Activated CD4-positive, alpha-beta T cell treated with anti-CD3 and anti-CD28 coated beads, Interleukin-2, amount 50 U/mL, for 16 hours (primary cell): ENCODE measurements at places on chromosomes 5 and 9.

DNA sequence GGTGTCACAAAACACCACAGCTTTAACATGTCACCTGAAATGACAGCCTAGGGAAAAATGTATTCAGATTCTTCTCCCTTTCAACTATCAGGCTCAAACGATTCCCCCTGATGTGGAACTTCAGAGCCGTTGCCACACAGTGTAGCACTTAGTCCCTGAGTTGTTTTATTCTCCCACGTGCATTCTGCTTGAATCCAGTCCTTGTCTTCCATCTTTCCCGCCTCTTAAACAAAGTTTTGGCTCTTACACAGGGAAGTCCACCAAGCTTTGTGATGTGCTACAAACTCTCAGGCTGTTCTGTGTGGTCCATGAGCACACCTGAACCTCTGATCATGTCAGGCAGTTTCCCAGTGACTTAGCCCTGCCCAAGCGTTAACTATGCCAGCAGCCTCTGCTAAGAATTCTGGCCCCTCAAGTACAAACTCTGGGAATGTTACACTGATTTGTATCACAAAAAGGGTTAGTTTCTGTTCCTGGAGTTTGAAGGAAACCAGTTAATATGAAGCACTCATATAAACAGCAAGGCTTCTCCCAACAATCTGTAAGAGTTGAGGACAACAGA is 45.8 kb upstream of the RNF38 start:
- DNase-seq: no peak

DNA sequence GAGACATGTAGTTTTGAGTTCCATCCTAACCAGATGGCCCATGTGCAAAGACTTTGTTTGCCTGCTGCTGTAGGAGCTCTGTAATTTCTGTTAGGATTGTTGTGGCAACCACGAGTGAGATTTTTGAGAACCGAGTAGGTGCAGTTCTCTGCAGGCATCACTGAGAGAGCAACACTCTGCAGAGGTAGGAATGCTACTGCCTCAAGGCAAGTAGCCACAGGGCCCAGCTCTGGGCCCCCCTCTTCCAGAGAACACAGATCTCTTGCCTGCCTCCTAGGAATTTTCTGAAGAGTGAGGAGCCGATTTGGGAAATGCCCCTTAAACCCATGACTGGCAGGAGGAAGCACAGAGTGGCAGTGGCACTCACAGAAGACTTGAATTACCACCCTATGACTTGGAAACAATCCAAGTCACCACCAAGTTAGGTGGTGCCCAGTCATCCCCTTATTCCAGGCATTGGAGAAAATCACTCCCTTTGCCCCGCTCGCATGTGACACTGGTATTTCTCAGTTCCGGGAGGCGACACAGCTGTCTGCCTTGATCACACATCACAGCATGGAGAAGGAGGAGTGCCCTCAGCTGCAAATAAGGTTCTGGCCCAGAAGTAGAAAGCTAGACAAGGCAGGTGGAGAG is 52.5 kb upstream of the SLC2A8 start:
- DNase-seq: no peak

DNA sequence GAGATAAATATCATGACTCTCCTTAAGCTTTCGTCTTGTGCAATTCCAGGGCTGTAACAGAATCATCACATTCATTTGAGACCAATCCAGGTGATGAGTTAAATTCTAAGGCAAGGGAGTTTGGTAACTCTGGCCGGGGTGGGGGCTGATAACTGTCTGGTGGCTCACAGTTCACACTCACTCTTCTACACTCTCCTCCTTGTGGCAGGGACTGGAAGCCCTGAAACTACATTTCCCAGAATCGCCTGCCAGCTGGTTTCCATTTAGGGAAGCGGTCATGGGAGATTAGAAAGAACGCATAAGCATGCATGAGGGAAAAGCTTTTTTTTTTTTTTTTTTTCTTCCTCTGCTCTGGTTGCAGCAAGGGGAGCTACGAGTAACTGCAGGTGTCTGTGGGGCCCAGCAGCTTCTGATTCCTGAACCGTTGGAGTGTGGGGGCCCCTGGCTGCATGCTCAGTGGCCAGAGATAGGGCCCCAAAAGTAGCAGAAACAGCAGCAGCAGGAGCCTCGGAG is 154.8 kb upstream of the TBC1D2 start:
- DNase-seq: no peak

- DNase-seq: no peak
Measured at GRCh38 chr9:95143591-95144561, 173.6 kb downstream of the FANCC start.

- DNase-seq: no peak
Measured at GRCh38 chr5:38317868-38318267, 59.5 kb downstream of the EGFLAM start.

GRCh38 chr5:157820593-157821252 is 38.2 kb downstream of the CLINT1 start:
- DNase-seq: peak; percentile 50

GRCh38 chr5:96969366-96969765 is 33.5 kb downstream of the LNPEP start:
- no peak for DNase-seq

GRCh38 chr5:82821846-82822633 is 255.2 kb downstream of the TMEM167A start:
- DNase-seq: no peak

GRCh38 chr5:162801235-162801634 is 636.2 kb upstream of the CCNG1 start:
- no peak for DNase-seq

GRCh38 chr5:73301208-73301901 is 128.4 kb downstream of the TMEM174 start:
- DNase-seq: no peak

DNA sequence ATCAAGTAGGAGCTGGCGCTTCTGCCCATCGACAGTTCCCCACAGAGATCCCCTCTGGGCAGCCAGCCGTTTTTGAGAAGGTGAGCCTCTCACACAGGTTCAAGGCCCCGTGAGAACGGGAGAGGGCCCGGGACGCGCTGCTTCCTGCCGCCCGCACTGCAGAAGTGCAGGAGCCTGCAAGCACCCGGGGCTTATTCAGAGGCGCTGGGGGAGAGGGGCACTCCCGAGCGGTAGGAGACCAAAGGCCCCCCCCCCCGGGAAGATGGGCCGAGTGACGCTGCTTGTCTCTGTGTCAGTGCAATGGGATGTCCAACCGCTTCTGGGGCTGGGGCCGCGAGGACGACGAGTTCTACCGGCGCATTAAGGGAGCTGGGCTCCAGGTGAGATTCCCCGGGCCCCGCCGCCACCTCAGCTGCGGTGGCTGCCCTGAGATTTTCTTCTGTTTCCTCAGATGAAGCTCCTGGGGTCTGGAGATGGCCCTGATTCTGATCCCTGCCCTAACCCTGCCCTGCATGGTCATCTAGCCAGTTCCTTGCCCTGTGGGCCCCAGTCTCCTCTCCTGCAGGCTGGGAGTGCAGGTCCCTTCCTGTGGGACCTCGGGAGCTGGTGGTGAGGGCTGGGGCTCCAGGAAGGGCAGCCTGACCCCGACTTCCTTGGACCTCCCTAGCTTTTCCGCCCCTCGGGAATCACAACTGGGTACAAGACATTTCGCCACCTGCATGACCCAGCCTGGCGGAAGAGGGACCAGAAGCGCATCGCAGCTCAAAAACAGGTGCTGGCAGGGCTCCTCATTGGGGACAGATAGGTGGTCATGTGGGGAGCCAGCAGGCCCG is 8.5 kb downstream of the B4GALT7 start:
- no peak for DNase-seq

- DNase-seq: no peak
Measured at GRCh38 chr5:166267907-166268306, 2023.5 kb upstream of the WWC1 start.

- DNase-seq: no peak
Measured at GRCh38 chr5:15676591-15676990, 176.6 kb downstream of the FBXL7 start.

DNA sequence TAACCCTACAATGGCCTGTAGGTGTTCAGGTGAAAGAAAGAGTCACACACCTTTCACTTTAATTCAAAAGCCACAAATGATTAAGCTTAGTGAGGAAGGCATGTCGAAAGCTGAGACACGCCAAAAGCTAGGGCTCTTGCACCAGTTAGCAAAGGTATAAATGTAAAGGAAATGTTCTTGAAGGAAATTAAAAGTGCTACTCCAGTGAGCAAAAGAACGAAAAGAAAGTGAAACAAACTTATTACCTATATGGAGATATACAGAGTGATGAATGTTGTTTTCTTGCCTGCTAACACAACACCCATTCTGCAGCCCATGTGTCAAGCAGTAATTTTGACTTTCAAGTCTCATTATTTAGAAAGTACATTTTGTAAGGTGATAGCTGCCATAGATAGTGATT is 254.2 kb upstream of the SLC24A2 start:
- peak; percentile 30 for DNase-seq

DNA sequence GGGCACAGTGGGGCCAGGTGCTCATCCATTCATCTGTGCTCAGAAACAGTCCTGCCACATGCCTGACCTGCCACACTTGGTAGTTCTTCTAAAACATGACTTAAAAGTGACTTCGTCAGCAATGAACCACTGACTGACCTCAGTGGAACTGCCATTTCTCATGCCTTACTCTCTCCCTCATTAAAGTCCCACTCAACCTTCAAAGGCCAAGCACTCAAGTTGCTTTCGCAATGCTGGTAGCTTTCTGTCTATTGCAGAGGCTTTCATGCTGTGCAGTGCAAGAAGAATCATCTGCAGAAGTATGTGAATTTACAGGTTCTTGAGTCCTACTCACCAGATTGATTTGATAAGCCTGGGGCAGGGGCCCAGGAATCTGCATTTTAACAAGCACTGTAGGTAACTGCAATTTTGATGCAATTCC is 23.9 kb downstream of the B4GALT1 start:
- no peak for DNase-seq

DNA sequence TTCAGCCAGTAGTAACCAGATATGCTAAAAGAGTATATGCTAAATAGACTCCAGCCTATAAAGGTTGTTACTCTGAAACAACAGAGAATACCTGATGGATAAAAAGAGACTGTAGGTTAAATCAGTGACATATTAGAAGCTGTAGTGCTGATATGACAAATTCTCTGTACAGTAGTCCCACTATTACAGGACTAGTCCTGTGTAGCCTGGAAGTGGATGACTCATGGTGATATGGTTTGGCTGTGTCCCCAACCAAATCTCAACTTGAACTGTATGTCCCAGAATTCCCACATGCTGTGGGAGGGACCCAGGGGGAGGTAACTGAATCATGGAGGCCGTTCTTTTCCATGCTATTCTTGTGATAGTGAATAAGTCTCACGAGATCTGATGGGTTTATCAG is 276.2 kb upstream of the POU5F2 start:
- DNase-seq: no peak

- DNase-seq: peak; percentile 71
Measured at GRCh38 chr5:142109331-142110045, 909 bp downstream of the NDFIP1 start.

- DNase-seq: peak; percentile 4
Measured at GRCh38 chr5:100595152-100595811, 60.1 kb downstream of the FAM174A start.

DNA sequence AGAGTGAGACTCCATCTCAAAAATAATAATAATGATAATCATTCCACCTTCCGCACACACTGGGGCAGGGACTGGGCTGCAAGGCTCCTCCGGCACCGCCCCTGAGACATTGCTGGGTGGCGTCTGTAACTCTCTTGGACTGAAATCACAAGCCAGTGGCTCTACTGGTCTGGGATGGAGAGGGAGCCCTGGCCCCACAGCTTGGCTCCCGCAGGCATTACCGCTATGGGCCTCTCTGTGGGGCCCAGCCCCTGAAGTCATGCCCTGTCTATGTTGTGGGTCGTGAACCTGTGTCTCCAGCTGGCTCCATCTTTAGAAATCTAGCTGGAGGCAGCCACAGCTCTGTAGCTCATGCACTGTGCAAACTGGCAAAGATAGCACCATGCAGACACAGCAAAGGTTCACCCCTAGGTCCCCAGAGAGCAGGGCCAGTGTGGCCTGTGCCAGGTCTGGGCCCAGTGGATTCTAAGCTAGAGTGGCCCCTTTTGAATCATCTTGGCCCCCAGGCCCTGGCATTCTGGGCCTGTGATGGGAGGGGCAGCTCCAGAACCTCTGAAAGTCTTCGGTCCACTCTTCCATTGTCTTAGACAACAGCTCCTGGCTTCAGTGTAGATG is 36.1 kb upstream of the COL5A1 start:
- no peak for DNase-seq

- no peak for DNase-seq
Measured at GRCh38 chr5:173577166-173577565, 39.3 kb downstream of the BOD1 start.

GRCh38 chr5:135037519-135038204 is 3.6 kb upstream of the PITX1 start:
- no peak for DNase-seq

DNA sequence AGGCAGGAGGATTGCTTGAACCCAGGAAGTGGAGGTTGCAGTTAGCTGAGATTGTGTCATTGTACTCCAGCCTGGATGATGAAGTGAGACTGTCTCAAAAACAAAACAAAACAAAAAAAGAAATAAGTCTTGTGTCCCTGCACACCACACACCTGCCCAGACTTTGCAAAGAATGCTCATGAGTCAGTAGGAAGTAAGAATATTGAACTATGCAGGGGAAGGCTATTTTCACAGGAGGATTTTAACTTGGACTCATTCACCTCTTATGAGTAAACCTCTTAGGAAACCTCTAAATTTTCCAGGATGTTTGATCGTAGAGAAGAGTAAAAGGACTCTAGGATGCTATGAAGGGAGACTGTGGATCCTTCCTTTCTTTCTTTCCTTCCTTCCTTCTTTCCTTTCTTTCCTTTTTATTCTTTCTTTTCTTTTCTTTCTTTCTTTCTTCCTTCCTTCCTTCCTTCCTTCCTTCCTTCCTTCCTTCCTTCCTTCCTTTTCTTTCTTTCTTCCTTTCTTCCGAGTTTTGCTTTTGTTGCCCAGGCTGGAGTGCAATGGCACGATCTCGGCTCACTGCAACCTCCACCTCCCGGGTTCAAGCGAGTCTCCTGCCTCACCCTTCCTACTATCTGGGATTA is 96.7 kb upstream of the CLINT1 start:
- DNase-seq: no peak

GRCh38 chr9:93947409-93948070 is 7.6 kb downstream of the BARX1 start:
- DNase-seq: no peak

- DNase-seq: no peak
Measured at GRCh38 chr9:130117816-130118632, 54.2 kb upstream of the NCS1 start.

GRCh38 chr9:110252509-110253139 is 3.7 kb downstream of the TXN start:
- no peak for DNase-seq

DNA sequence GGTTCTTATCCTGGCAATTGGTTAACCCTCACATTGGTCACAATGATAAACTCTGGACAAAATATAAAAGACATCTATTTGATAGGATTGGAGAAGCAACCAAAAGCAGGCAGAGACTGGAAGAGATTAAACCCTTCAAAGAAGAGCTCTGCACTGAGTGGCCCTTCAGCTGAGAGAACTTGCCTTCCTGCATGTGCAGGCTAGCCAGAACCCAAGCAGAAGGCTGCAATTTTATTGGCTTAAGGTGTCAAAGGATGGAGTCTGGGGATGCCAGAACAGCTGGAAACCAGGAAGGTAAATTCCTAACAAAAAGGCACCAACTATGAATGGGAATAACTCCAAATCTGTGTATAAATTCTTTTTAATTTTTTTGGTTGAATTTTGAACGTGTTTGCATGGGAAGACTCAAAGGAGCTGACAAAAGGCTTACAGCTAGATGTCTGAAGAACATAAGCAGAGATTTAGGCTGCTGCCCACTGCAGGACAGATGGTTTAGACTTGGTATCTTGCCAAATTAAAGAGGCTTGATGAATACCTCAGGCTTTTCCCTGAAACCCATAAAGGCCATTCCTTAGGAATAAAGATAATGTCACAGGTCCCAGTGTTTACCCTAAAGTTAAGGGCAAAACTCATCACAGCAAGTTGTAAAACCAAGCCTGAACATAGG is 66.3 kb downstream of the NR2F1 start:
- no peak for DNase-seq
